Amygdala (tissue), 56 donors: ENCODE measurements at places on chromosomes 3 and 15.
A peak's percentile ranks its signal among the peaks of the same experiment; 100 is the strongest.

GRCh38 chr3:172126741-172127140 is 87.4 kb downstream of the FNDC3B start:
- no peak for DNase-seq

DNA sequence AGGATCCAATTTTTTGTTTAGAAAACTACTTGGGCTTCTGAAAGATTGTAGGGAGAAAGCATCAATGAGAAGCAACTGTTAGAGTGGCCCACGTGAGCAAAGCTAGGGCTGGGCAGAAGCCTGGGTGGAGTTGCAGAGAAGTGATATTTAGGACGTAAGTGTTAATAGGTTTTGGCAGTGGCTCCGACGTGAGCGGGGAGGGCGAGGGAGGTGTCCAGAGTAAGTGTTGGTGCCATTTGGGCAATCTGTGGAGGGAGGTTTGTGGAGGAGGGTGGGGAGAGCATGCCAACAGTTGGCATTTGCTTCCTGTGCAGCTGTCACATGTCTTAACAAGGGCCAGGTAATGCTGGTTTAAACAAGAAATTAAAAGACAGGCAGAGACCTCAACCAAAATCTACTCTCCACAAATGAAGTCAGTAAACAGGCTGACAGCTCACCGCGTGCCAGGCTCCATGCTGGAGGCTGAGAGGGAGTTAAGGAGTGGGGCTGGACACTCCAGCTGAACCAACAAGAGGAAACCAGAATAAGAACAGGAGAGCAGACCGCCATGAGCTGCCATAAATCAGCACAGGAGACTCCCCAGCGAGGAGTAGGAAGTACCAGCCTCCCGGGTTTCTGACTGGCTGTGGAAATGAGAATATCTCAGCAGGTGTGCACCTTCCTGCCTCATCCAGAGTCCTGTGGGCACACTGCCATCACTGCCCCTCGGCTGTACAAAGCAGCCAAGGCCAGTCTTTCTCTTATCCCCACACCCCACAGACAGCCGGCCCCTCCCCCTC is 232.6 kb downstream of the ABHD5 start:
- DNase-seq: no peak

DNA sequence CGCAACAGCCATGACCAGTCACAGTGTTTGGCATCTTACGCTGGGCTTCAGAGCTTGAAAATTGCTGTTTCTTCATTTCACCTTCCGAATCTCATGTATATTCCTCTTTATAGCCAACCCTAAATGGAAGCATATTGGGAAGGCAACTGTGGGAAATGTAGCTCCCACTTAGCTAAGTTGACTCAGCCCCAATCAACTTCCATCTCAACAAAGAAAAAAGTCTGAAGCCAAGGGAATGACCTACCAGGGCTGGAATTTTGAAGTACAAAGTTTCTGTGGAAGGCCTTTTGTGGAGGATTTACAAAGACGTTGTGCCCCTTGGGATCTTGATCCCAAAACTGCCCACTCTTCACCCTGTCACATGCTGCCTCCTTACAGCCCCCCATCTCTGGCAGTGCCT is 85.2 kb upstream of the OXTR start:
- DNase-seq: no peak

DNA sequence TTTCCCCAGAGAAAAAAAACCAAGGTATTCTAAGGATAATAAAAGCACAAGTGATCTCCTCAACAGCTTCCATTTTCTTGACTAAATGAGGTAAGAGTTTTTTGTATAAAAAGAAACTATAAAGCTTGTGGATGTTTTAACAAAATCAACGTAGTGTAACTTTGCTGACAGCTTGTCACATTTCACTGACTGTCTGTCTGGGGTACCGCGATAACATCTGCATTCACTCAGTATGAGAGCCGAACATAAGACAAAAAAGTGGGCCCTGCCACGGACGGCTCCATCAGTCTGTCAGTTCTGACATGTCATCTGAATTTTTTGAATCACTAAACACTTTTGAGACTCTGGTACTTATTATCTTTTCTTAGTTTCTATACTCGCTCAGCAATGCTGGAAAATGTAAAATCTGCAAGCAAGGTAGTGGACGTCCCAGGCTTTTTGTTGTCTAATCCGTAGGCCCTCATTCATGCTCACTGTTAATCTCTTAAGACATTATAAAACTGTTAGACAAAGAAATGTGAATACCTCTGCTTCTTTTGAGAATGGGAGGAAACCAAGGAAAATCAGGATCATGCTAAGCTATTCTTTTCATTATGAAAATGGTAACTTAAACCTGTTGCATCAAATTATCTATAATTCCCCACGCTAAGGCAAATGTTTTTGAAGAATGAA is 307.1 kb downstream of the MECOM start:
- DNase-seq: no peak

- DNase-seq: peak; percentile 47
Observed at GRCh38 chr3:184335661-184336546, 1.5 kb upstream of the FAM131A start.
